ENCODE measurements at places on chromosomes 16 and 17.

DNA sequence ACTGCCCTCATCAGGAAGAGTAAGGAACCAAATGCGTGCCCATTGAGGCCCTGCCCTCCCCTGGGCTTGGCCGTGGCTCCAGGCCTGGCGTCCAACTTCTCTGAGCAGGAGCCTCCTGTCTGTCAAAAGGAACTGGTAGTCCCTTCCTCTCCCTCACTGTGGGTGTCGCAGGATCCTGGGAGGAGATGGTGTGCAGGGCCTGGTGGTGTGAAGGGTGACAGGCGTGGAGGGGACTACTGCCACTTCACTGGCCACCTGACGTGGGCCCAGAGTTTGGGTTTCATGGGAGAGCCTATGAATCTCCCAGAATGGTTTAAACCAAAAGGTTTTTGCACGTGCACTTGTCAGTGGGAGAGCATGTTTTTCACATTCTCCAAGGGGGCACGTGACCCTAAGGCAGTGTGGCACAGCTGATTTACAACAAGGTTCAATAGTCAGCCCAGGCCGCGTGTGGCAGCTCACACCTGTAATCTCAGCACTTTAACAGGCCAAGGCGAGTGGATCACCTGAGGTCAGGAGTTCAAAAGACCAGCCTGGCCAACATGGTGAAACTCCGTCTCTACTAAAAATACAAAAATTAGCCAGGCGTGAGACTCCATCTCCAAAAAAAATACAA lies 12.5 kb downstream of the ARL2BP start:
- DNase-seq: no peak

- no peak for DNase-seq
These were observed 2.3 kb upstream of the NUDT16L1 start for GRCh38 chr16:4690946-4691665.

GRCh38 chr17:44216694-44217093 lies 2.8 kb downstream of the UBTF start:
- no peak for DNase-seq

- no peak for DNase-seq
These were observed 2.4 kb downstream of the CACNB1 start for GRCh38 chr17:39194985-39195524.

DNA sequence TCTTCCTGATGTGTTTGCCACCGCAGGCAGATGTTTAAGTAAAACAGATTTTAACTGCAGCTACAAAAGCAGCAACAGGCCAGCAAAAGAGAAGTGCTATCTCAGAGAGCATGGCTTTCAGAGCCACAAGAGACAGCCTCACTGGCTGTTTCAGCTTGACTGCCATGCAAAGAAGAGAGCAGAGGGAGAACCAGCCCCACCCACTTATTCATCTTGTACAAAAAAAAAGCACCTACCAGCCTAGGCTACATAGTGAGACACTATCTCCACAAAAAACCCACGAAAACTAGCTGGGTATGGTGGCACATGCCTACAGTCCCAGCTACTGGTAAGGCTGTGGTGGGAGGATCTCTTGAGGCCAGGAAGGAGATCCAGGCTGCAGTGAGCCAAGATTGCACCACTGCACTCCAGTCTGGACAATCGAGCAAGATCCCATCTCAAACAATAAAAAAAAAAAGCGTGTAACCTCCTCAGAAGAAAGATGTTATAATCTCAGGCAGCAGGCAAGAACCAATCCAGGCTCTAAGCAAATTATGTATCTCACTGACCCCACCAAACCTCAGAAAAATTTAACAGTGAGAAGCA lies 30.0 kb downstream of the STH start:
- no peak for DNase-seq

DNA sequence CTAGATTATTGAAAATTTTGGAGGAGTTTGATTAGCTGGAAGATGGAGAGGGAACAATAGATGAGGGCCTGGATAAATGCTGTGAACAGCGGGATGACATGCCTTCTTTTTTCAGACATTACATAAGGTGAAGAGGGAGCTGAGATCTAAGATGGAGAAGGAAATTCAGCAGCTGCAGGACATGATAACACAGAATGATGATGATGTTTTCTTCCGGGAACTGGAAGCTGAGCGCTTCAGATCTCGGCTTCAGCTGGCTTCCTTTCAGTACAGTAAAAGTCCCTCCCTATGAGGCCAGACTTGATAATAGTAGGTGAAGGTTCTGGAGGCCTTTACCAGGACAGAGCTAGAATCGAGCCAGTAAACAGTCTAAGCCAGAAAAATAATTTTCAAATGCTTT lies 30.7 kb downstream of the CEP95 start:
- no peak for DNase-seq

DNA sequence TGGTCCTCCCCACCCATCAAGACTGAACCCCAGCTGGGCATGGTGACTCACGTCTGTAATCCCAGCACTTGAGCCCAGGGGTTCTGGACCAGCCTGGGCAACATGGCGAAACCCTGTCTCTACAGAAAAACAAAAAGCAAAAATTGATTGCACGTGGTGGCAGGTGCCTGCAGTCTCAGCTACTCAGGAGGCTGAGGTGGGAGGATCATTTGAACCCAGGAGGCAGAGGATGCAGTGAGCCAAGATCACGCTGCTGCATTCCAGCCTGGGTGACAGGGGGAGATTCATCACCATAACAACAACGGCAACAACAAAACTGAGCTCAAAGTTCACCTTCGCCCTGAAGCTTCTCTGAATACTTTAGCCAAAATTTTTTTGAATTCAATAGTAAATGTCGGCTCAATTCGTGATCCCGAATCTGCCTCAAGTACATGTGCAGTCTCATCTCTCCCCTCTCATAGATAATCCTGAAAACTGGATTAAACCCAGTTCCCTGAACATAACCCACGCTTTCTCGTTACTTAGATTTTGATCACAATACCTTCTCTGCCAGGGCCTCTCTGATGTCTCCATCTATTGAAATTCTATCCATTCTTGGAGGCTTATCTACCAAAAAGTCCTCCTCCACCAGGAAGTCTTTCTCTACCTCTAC lies 13.5 kb upstream of the MYH10 start:
- no peak for DNase-seq

DNA sequence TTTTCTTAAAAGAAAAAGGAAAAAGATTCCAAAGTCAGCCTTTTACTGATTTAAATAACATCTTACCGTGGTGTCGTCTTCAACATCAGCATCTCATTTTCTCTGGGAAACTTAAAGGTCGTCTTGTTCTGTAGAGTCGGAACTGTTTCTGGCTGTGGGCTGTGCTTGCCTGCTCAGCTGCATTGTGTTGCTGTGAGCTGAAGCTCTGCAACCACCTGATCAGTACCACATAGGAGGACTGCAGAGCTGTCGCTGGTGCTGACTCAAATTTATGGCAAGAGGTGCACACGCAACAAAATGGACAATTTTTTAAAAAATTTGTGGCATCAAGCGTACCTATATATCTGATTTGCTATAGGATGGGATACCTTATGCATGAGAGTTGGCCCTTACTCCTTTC lies at the start of gene OMG:
TSS of gene OMG (minus strand) at position 150 of the 400 bp plus-strand sequence. CDS start 908 bp downstream, outside the sequence.
- DNase-seq: no peak

DNA sequence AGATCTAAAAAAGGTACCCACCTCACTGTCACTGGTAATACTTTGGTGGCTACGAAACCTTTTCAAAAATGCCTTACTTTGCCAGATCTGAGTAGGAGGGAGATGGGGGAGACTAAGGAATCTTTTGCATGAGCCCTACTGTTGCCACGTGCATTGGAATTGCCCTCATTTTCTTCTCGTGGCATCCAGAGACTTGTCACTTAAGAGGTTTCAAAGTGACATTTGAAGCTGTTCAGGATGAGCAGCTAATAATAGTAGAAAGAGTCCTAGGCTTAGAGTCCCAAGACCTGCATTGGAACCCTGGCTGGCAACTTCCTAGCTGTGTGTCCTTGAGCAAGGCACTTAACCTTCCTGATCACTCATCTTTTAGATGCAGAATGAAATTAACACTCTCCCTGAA lies 43.5 kb downstream of the GPRC5B start:
- DNase-seq: no peak

DNA sequence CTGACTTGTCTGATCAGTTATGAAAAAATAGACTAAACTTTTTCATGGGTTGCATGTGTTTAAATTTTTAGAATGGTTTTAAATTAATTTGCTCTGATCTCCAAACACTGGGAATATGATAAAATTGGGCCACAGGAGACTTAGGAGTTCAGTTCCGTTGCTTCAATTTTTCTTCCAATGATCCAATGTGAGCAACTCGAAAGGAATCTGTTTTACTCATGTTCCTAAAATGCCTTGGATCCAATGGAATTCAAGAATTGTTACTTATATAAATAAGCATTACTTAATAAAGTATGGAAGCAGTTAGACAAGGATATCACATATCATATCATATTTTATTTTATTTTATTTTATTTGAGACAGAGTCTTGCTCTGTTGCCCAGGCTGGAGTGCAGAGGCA lies 56.0 kb upstream of the NACA2 start:
- DNase-seq: no peak

- no peak for DNase-seq
These were observed 68.0 kb downstream of the ZFHX3 start for GRCh38 chr16:72979974-72980373.

DNA sequence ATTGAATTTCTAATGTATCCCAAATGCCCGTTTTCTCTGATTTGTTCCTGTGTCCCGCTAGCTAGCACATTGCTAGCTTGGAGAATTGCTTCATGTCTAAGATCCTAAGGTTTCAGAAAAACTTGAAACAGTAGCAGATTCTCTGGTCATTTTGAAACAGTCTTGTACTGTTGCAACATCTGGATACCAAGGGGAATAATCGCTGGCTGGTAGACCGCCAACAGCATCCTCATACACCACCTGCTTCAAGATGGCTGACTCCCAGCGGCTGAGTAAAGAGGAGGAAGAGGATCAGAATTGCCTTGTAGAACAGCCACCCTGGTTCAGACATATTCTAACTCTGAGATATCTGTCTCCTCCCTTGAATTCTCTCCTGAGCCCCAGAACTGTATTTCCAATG lies 226.7 kb upstream of the ELAC2 start:
- no peak for DNase-seq

GRCh38 chr16:85573696-85574641 lies 39.2 kb upstream of the GSE1 start:
- no peak for DNase-seq

GRCh38 chr16:31182391-31182790 lies 2.5 kb downstream of the FUS start:
- DNase-seq: no peak

DNA sequence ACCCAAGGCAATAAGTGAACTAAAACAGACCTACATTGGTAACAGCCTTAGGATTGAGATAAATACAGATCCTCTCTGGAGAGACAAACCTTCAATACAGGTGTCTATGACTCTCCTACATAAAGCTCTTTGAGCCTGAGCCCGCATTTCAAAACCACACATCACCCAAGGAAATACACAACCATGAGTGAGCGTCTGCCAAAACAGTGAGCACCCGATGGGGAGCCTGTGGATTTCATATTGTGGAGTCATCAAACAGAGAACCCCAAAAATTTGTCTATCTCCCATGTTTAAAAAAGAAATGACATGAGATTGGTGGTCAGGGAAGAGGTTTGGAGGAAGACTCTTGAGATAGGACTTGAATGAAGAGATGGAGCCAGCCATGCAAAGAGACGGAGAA lies 102.2 kb upstream of the LHX1 start:
- DNase-seq: no peak

DNA sequence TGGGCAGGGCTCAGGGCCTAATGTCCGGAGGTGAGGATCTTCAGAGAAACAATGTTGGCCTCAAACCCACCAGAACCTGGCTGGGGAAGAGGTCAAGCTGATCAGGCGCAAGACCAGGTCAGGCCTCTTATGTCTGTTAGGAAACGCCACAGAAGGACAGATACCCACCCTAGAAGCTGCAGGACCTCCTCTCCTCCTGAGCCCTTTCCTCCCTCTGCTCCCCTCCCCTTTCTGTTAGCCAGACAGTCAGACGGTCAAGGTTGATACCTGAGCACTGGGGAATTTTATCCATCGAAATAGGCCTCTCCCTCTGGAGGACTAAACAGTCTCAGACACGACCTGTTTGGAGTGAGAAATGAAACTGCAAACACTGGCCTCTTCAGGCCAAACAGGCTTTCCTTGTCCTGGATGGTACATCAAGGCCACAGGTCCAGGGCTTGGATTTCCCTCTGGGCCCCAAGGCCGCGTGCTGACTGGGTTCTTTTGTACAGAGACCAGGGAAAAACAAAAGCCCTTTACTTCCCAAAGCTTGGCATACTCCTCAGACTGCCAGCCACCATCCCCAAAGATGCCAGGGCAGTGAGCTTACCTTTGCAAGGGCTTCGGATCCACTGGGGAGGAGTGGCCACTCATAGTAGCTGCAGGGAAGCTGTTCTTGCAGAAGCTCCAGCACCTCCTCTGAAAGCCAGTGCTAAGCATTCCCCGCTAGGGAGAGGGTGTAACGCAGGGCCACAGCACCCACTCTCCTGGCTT lies 135.8 kb downstream of the CCDC182 start:
- no peak for DNase-seq

DNA sequence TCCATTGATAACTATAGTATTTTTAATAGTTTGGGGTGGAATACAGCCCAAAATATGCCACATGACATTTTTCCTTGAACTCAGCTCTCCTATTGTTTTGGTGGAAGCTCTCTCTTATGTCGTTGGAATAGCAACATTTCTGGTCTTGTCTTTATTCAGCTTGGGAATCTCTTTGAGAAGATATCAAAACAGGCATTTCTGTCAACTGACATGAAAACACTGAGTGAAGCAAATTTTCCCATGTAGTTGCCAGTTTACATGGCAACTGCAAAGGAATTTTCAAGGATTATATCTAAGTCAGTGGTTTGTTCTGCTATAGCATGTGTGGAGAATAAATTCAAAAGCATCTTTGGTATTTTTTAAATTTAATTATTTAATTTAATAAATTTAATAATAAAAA lies 863.5 kb upstream of the CDH8 start:
- DNase-seq: no peak

DNA sequence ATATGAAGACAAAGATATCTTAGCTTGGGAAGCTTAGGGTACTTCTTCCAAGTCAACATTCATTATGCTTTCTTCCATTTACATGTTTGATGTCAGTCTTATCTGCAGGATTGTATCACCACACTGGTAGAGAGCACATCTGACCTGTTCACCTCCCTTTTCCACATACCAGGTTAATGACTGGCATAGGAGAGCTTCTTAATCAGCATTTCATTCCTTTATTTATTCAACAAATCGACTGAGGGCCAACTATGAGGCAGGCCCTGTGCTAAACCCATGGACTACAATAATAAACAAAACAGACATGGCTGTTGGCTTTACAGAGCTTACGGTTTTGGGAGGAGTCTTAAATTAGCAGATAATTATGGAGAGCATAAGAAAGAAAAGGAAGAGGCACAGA lies 378.1 kb upstream of the CDH11 start:
- DNase-seq: no peak

GRCh38 chr16:47037396-47037745 lies 63.9 kb upstream of the DNAJA2 start:
- no peak for DNase-seq

DNA sequence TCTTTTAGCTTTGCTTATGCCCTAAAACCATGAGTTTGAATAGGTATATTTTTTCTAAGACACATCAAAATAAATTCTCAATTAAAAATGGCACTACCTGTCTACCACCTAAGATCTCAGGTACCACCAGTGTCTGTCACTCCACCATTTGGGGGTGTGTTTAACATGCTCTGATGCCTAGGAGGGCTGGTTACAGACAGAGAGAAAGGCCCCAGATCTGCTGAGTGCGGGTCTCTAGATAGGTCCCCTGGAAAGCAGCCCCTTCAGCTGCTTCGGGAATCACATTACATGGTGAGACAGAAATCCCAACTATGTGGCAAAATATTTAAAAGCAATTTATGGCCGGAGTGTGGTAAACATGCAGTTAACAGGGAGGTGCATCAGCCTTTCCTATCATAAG lies 653 bp upstream of the VAC14 start:
- no peak for DNase-seq

Measured in stimulated activated CD4-positive, alpha-beta T cell treated with anti-CD3 and anti-CD28 coated beads, TNF-alpha, amount 100 ng/mL, for 24 hours (primary cell).